Hematopoietic multipotent progenitor cell treated with erythropoietin and hydrocortisone succinate and interleukin-3 and kit ligand, for 17 days (in vitro differentiated cells): ENCODE measurements at places on chromosomes 13 and 19.
A peak's percentile ranks its signal among the peaks of the same experiment; 100 is the strongest.

GRCh38 chr13:114005206-114005724 is 31.4 kb upstream of the C13orf46 start:
- no peak for DNase-seq

DNA sequence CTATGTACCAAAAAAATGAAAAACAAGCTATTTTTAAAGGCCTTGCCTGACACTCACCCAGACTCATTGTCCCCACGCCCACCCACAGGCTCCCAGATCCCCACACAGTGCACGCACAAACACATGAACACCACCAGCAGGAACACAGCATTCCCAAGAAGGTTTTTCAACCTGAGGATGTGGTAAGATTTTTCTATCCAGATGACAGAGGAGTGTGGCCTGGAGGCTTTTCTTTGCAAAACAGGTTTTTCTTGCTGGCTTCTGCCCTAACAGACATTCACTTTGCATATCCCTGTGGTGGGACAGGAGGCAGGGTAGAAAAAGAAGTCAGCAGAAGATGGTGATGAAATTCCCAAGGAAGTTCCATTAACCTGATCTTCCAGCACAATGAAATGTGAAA is 97.8 kb downstream of the KLF12 start:
- no peak for DNase-seq

DNA sequence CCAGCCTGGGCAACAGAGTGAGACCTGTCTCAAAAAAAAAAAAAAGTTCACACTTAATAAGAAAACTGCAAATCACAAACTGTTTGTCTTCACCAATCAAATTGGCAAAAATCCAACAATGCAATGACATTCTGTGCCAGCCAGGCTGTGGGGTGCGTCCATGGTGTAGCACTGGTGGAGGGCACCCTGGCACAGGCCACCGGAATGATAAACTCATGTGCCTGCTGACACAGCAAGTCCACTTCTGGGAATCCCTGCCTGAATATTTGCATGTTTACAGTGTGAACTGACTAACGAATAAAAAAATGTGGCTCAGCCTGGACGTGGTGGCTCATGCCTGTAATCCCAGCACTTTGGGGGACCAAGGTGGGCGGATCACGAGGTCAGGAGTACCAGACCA is 1.6 kb upstream of the LRRC25 start:
- peak; percentile 93 for DNase-seq

- DNase-seq = peak; percentile 26
Measured at GRCh38 chr19:590396-590745, 690 bp downstream of the HCN2 start.

GRCh38 chr19:15463861-15464371 is 428 bp downstream of the RASAL3 start:
- DNase-seq = no peak

DNA sequence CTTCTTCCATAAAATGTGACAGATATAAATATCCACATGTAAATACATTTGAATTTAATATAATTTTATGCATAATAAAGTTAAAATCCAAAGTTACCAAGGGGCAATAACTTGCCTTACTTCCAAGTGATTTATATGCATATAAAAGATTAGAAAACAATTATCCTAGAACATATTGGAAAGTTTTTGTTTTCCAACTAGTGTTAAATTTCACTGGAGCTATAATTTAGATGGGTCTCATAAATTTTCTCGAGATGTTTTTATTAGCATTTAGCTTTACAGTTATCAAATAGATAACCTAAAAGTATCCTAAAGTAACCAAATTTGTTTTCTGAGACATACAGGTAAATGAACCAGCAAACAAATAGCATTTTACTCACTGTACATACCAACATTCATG is 225.3 kb downstream of the SPRY2 start:
- no peak for DNase-seq

DNA sequence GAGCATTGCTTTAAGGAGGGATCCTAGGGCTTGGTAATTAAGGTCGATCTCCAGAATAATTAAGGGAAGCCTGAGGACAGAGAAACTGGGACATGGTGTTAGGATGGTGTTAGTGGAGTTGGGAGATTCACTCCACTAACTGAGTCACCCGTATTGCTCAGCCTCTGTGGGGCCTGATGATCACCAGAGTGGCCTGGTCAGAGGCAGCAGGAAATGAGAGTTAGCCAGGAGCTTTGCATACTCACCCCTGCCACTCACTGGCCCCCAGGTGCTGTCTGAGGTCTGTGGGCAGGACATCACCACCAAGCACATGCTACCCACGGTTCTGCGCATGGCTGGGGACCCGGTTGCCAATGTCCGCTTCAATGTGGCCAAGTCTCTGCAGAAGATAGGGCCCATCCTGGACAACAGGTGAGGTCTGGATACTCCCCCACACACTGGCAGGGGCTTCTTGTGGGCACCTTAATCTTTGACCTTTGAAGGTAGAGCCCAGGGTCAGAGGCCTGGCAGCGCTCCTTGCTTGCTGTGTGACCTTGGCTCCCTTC is 32.1 kb downstream of the PPP2R1A start:
- DNase-seq = no peak

DNA sequence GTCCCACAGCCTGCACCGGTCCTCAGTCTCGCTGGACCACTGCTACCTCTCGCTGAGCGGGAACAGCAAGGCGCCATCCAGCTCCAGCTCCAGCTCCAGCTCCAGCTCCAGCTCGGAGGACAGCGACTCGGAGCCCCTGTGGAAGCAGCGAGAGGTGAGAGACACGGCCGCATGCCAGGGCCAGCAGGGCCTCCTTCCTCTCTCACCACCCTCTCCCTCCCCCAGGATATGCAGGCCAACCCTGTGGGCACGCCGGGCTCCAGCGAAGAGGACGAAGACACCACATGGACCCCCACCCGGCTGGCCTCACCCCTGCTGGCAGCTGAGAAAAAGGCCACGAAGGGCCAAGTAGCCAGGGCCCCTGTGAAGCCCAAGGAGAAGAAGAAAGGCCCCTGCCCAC is 7.3 kb downstream of the SIX5 start:
- DNase-seq = no peak

DNA sequence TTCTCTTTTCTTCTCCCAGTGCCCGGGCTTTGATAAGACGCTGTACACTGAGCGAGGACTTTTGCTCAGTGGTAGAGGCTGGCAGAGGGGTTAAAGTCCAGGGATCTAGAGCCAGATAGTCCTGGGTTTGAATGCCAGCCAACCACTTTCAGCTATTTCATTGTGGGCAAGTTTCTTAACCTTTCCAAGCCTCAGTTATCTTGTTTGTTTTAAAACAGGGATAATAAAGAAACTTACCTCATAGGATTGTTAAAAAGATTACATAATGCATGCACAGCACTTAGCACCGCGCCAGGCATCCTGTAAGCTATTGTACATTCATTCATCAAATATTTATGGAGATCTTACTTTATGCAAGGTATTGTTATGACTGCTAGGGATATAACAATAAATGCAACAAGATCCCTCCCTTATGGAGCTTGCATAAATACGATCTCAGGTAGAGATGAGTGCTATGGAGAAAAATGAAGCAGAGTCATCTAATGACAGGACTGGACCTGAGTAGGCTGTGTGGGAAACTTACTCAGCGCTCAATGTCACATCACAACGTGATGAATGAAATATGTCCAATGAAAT is 70.8 kb downstream of the LNX2 start:
- no peak for DNase-seq

DNA sequence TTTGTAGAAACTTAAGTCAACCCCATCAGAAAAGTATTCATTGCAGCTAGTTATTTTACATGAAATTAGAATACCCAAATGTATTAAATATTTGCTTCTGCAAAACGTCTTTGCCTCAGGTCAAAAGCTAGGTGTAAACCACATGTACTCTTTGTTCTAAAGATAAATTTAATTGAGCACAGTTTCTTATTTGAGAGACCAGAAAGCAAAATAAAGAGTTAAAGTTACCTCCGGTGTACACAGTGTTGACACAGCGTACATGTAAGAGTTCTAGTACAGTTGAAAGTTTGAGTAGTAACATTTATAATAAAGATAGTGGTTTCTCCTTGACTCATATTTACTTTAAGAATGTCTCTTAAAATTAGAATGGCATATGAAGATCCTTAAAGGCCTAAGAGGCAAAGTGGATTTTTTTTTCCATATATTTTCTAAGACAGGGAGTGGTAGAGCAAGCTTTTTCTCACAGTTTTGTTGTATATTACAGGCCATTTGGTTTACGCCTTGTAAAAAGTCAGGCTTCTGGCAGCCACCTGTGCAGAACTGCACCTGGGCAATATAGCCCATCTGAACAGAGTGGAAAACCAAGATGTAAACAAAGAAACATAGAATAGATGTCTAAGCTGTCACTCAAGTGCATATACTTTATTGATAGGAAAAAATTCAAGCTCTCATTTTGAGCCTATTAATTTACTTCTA is 2.9 kb downstream of the LRCH1 start:
- DNase-seq = no peak

GRCh38 chr13:110590577-110590976 is 24.8 kb upstream of the NAXD start:
- no peak for DNase-seq

GRCh38 chr13:114007566-114007965 is 33.7 kb upstream of the C13orf46 start:
- DNase-seq = no peak

DNA sequence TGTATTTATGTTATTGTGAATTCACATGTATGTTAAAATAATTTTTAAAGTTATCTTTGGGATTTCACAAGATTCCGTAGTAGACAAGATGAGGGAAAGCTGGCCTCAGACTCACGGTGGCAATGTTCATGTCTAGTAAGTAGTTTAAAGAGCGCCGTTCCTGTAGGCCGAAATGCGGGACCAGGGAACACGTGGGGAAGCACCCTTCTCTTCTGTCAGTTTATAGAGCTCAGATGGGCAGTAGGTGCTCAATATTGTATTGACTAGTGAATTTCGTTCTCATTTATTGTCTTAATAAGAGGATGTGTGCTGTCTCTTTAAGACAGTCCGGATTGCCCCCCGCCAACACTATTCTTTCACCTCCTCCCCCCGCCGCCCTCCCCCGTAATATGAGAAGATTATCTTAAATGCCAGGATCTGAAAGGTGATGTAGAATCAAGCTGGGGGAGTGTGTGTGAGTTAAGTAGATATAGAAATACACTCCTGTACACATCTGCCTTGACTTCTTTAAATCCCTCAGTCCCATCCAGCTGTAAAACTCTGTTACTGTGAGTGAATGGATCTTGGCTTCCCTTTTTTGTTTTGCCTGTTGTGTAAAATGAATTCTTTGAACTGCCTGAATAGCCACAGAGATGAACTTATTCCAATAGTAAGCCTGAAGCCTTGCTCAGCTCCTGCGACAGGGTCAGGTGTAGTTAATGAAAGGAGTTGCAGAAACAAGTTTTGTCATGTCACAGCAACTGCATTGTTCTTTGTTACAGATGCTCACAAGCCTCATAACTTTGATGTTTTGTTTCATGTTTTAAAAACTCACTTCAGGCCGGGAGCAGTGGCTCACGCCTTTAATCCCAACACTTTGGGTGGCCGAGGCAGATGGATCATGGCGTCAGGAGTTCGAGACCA is 1.3 kb downstream of the LAMP1 start:
- peak; percentile 66 for DNase-seq

DNA sequence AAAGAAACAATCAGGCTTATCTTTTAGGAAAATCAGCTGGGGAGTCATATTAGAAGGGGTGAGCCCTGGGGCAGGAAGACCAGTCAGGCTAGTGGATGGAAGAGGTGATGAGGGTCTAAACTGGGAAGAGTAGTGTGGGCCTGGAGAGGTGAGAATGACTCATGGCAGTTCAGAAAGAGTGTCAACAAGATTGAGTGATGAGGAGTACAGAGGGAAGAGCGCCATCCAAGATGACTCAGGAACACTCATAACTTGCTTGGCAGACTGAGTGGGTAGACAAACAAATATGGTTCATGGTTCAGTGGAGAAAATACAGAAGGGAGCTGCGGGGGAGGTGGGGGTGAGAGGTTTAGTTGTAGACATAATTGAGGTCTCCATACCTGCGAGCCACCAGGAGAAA is 17.3 kb upstream of the CLDN10 start:
- no peak for DNase-seq

DNA sequence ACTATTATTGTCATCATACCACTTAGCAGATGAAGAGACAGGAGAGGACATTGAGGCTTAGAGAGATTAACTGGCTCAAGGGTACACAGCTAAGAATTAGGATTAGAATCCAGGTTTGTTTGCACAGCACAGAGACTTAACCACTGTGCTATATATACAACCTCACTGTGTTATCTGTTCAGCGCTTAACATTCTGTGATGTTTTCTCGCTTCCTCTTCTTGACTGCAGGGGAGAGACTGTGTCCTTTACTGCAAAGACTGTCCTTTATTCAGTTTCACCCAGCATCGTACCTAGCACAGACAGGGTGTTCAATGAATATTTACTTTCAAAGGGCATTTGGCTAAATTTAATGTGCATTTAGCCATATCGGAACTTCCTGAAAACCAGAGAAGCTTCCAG is 54.9 kb upstream of the PCDH8 start:
- no peak for DNase-seq

DNA sequence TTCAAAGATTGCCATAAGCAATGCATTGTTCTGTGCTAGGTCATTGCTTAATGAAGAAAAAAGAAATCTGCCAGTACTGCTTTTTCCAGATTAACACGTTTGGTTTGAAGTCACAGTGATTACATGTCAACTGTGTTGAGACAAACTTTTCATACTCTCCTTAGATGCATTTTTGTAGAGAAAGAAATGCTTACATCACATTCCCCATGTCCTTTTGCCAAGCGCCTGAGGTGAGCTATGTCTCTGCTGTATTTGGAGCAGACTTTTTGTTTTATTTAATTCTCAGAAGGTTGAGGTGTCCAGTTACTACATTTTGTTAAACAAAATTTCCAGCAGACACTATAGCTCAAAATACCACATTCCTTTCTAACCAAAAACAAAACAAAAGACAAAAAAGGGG is 16.2 kb downstream of the LACC1 start:
- no peak for DNase-seq

- no peak for DNase-seq
Measured at GRCh38 chr13:47250146-47250545, 353.3 kb upstream of the HTR2A start.

GRCh38 chr13:44135566-44135965 is 238.1 kb upstream of the SERP2 start:
- no peak for DNase-seq

DNA sequence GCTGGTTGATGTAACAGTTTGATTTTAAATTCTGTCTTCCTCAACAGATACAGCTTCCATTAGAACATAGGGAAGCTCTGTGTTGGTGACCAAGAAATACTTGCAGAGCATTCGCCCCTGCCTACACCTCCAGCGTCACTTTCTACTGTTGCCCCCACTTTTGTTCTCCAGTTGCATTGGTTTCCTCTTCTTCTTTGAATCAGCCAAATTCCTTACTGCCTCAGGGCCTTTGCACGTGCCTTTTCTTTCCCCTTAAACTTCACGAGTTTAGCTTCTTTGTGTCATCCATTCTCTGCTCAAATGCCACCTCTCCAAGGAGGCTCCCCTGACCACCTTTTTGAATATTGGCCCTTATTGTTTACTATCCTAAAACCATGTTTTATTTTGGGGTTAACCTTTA is 5.7 kb downstream of the KLK5 start:
- no peak for DNase-seq

DNA sequence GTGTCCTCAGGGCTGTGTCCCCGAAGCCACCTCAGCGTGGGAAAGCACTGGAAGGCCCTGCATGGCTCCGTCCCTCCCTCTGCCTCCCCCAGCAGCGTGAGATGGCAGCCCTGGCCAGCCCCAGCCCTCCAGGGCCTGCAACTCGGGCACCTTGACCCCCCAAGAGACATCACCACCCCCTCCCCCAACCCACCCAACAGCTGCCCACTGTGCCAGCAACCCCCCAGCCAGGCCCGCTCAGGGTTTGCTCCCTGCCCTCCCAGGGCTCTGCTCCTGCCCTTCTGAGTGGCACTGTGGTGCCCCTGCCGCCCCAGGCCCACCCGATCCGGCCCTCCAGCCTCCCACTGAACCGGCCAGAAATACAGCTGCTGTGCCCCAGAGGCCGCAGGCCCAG is 1.5 kb upstream of the ASPDH start:
- no peak for DNase-seq
